ENCODE measurements at places on chromosomes 1 and 21.

- no peak for DNase-seq
Measured at GRCh38 chr1:161032409-161032808, 6.4 kb downstream of the TSTD1 start.

DNA sequence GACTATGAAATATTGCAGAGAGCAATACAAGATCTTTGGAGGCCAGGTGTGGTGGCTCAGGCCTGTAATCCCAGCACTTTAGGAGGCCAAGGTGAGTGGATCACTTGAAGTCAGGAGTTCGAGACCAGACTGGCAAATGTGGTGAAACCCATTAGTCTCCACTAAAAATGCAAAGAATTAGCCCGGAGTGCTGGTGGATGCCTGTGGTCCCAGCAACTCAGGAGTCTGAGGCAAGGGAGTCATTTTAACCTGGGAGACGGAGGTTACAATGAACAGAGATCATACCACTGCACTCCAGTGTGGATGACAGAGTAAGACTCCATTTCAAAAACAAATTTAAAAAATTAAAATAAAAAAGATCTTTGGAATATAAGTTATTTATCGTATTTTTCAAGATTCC lies 76.6 kb downstream of the PRKAB2 start:
- DNase-seq = no peak

- no peak for DNase-seq
Measured at GRCh38 chr1:182713492-182713891, 29.1 kb upstream of the RGS8 start.

DNA sequence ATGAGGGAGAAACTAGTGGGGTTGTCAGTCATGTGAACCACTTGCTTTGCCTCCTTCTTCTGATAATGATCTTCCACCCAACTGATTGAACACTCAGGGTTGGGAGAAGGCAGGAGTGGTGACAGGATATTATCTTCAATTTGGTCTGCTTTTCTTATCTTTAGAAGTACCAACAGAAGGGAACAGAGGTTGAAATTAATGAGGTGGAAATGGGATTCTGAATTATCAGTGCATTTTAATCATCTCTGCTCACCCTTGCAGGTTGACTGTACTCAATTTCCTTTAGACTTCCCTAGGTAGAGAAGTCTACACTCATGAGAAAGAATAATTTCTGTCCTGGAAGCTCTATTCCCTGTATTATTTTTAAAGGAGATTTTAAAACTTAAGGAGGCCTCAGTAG lies 19.9 kb upstream of the PTPN14 start:
- DNase-seq = no peak

DNA sequence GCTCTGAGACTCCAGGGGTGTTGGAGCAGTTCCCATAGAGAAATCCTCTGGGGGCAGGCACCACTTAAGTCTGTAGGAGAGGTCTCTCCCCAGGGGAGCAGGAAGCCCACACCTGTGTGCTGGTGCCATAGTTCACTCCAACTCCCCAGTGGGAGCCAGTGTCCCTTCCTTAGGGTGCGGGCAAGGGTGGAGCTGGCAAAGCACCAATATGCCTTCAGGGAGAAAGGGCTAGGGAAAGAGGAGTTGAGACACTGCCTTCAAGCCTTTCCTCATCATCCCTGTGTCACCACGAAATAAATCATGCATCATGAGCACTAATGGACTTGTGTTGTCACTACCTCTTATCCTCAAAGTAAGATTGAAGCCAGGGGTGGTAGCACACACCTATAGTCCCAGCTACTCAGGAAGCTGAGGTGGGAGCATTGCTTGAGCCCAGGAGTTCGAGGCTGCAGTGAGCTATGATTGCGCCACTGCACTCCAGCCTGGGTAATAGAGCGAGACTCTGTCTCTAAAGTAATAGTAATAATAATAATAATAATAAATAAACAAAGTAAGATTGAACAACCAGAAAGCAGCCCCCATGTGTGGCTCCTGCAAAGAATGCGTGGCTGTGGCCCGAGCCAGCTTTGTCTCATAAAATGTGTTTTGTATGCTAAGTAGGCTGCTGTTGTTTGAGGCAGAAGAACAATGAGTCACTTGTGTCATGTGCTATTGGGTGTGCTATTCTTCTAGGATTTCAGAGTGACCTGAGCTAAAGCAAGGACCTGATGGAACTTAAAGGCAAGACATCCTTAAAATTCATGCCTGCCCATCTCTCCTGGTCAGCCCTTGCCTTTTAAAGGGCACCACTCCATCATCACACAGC lies 6.7 kb upstream of the TIE1 start:
- DNase-seq = no peak

DNA sequence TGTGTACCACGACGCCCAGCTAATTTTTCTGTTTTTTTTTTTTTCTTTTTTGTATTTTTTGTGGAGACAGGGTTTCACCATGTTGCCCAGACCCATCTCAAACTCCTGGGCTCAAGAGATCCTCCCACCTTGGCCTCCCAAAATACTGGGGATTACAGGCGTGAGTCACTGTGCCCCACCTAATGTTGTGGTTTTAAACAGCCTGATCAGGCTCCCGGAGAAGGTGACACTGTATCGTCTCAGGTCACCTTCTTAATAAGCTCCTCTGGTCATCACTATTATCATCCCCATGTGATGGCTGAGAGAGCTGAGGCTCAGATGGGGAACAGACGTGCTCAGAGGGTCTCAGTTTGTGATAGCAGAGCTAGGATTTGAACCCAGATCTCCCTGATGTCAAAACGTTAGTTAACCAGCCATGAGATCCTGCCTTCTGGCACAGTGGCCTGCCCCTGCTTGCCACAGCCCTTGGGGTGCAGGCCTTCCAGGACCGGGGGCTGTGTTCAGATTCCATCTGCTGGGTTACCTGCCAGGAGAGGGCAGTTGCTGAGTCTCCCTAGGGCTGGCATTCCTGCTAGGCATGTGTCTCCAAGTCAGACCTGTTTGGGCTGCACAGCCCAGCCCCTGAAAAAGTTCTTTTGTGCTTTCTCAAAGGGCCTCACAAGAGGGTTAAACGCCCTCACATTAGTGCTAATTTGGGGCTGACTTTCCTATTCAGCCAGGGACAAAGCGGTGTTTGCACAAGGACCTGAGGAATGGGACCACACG lies 32.7 kb upstream of the GRHL3 start:
- DNase-seq = no peak

GRCh38 chr1:116024626-116025025 lies 48.3 kb downstream of the SLC22A15 start:
- DNase-seq = no peak

- no peak for DNase-seq
Measured at GRCh38 chr21:32174819-32175218, 104.0 kb downstream of the MIS18A start.

DNA sequence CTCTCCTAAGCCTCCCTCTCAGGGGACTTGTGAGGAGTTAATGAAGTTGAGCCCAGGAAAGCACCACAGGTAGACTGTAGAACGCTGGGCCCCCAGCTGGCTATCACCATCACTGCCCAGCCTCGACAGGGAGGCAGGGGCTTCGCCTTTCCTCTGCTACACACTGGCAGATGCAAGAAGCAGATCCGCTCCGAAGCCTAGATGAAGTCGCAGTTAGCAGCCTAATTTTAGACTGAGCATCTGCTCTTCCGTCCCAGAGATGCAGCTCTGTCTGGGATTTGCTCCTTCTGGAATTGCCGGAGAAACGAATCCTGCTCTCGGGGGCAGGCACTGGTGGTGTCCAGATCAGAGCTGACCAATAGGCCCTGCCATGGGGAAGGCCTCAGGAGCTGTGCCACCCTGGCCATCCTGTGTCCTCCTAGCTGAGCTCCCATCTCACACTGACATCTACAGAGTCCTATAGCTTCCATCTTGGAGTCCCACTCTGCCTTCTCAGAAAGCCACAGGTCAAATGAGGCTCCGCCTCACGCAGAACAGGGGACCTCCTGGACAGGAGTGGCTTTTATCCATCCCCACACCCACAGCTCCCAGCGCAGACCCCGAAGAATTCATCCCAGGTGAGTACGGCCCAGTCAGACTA lies 186.8 kb upstream of the EDN2 start:
- no peak for DNase-seq

- no peak for DNase-seq
Measured at GRCh38 chr1:150404465-150404864, 40.5 kb downstream of the RPRD2 start.

GRCh38 chr1:209176866-209177430 lies 406.6 kb upstream of the CAMK1G start:
- DNase-seq = no peak

GRCh38 chr1:2544875-2545640 lies 11.1 kb upstream of the TNFRSF14 start:
- DNase-seq = no peak

DNA sequence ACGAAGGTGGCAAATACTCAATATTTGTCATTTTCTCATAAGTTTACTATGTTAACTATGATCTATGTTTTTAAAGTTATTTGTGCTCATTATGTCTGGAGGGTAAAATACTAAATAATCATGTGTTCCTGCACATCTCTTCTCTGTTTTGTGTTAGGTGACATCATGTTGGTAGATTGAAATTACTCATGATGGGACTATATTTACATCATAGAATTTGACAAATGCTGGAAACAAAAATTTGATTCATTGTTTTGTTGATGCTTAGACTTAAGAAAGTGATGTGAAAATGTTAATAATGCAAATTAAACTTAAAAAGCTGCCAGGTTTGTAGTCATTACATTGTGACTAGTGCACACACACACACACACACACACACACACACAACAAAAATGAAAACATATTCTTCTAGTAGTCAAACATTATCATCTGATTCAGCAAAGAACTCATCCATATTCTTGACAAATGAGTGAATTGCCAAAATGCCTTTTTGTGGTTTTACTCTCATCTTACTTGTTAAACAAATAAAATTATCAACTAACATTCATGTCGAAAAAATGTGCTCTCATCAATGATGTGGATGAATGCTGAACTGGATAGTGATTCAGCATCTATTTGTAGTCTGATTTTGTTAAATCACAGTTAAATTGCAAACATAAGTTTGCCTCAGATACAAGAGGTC lies 870.7 kb downstream of the BRINP3 start:
- no peak for DNase-seq

DNA sequence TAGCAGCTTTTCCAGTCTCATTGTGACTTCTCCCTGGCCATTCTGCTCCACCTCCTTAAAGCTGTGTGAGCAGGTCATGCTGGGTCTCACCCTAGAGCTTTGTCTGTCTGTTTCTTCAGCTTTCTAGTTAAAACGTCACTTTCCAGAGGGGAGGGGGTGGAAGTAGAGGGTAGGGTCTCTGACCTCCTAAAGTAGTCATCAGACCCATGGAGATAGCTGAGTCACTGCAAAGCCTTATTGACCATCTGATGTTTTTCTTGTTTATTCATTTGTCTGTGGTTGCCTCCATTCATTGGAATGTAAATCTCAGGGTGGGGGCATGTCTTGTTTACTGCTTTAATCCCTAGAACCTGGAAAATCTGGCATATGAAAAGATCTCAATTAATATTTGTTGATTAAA lies 52.7 kb downstream of the ELF3 start:
- DNase-seq = no peak

DNA sequence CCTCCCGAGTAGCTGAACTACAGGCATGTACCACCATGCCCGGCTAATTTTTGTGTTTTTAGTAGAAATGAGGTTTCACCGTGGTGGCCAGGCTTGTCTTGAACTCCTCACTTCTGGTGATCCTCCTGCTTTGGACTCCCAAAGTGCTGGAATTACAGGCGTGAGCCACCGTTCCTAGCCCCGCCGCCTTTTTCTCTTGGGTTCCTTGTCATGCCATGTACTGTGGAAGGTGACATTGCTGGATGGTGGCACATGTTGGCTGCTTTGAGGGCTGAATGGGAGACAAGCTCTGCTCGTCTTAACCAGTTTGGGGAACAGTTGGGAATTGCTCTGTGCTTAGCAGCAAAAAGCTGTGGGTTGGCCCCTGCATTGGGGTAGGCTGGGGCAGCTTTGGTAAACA lies 22.7 kb downstream of the ACTL8 start:
- no peak for DNase-seq

DNA sequence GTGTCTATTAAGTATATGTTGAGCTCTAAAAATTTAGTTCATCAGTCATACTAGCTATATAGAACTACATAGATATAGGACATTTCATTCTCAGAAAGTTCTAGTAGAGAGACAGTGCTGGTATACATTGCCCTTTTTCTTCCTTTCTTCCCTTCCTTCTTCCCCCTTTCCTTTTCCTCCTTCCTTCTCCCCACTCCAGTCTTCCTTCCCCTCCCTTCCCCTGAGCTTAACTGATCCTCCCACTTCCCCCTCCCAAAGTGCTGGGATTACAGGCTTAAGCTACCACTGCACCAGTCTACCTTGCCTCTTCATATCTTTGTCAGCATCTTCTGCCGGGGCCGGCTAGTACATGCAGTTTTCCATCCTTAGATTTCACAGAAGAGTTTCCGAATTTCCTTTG lies 12.1 kb downstream of the THRAP3 start:
- no peak for DNase-seq

GRCh38 chr1:235888119-235888643 lies 21.5 kb upstream of the LYST start:
- no peak for DNase-seq

DNA sequence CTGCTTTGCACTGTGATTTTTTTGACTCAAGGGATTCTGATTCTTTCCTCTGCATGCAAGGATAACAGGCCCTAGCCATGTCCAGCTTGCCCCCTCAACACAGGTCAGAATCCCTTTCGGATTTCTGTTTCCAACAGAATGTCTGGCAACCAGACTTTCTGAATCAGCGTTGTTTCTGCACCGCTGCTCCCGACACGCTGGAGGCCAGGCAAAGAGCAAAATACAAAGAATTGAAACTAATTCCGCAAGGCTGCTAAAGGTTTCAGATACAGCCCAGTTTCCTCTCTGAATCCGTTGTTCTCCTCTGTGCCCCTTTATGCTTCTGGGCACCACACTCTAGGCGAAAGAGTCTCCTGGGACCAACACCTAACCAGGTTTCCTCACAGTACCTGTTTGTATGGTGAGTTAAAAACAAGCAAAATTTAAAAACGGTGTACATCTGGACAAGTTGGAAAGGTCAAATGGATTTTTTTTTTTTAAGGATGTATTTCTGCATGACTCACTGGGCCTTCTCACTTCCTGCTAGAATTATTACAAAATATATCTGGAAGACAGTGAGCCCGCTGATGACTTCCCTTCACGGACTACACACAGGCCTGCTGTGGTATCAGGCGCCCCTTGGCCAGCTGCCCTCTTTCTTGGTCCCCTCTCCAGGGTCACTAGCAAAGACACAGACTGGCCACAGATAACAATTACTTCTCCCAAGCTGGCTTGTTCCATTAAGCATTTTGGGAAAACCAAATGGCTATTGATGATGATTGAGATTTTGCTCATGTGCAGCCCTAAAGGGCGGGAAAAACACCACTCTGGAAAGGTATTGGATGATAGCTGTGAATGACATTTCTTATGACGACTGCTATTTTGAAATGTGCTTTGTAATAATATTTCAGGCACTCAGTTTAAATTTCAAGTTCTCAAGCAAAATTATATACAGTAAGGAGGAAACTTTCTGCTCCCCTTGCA lies 118.3 kb downstream of the TGFB2 start:
- no peak for DNase-seq

All from T-helper 1 cell (primary cell).